Activated T-cell treated with anti-CD3 and anti-CD28 coated beads, Interleukin-2, amount 50 U/mL, for 48 hours (primary cell): ENCODE measurements at places on chromosomes 5 and 9.

DNA sequence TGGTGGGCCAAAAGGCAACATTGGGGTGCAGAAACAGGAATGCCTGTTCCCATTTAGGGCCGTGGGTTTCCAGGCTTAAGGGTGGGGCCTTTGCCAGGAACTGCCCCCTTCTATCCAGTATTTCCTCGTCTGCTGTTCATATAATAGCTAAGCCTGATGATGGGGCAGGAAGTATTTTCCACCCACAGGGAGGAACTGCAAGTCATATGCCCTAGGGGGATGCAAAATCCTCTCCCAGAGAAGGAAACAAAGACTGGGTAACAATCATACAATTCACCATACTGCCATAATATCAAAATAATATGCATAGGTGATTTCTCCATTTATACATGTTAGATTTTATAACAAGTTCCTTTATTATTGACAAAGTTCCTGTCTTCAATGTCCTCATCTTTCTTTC, 20.5 kb upstream of the RPS23 start:
- DNase-seq, result no peak

DNA sequence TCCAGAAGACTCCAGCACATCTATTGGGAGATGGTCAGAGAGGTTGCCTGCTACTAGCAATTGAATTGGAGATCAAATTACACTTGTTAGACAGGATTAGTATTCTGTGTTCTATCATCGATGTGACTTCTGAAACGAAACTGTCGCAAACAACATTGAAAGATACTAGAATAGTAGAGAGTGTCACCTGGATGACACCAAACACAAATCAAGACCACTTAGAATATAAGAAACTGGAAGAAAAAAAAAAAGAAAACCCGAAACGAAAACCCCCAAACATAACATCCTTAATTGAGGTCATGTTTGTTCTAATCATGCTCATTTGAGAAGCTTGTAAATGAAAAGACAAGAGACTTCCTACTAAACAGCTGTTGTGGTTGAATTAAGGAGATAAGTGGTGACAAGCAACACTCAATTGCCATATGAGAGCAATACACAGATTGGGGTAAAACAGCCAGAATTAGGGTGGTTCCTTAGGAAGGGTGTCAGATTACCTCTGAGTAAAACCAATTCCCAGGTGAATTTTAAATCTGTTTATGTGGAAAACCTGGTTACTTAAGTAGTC, 97.6 kb downstream of the BASP1 start:
- no peak for DNase-seq

DNA sequence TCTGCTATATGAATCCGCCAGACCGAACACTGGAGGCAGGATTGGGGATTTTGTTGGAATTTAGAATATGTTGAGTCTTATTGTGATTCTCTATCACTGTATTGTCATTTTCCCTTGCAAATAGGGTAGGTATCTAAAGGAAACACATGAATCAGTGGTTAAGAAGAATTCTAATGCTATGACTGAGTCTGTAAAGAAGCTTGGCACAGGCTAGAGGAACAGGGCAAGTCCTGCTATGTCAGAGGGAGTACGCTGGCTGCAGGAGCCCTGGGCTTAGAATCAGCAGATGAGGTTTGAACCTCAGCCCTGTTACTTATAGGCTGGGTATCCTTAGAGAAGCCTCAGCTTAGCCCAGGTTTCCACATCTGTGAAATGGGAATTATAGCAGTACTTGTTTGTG, 198.1 kb downstream of the NR3C1 start:
- DNase-seq, result no peak

GRCh38 chr9:134278286-134278685, 48.0 kb upstream of the RXRA start:
- no peak for DNase-seq

- DNase-seq, result no peak
Observed at GRCh38 chr9:114450833-114451706, 54.2 kb downstream of the WHRN start.

- no peak for DNase-seq
Observed at GRCh38 chr9:19231126-19231903, 822 bp downstream of the DENND4C start.

DNA sequence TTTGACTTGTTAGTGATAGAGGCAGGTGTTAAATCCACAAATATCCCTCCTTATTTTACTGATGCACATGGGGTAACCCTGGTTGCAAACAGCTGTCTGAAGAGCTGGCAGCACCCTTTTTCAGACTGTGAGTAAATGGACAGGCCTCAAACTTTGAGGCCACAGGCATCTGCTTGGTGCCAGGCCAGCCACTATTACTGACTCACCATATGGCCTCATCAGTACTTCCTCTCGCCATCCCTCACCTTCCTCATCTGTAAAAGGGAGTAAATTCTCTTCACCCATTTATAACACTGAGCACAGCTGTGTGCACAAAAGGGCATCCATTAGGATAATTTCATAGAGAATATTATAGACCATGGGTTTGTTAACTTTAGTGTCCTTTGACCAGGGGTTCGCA, 11.9 kb upstream of the TNIP1 start:
- no peak for DNase-seq

DNA sequence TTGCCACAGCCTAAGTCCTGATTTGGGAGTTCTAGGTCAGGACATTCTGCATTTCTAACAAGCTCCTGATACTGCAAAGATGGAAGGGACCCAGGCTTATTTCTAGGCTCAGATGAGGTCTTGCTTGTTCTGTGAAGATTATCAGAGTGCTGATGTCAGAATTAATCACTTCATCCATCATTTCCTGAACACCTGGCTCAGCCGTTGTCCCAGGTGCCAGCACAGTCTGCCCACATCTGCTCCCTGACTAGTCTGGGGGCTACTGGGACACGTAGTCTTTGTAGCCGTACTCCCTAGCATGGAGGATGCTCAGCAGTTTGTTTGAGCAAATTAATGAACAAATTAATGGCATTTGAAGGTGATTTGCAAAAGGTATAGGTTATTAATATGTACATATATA, 17.9 kb upstream of the SPINK4 start:
- no peak for DNase-seq

GRCh38 chr5:179866241-179867078, 7.8 kb upstream of the MRNIP start:
- peak; percentile 39 for DNase-seq

- no peak for DNase-seq
Observed at GRCh38 chr9:7313389-7313788, 486.2 kb downstream of the DMAC1 start.

- no peak for DNase-seq
Observed at GRCh38 chr5:81972492-81972783, 615 bp downstream of the ATG10 start.

GRCh38 chr5:91707521-91707841, 324.4 kb upstream of the ARRDC3 start:
- DNase-seq, result no peak
